Stimulated activated CD4-positive, alpha-beta T cell treated with anti-CD3 and anti-CD28 coated beads, Interleukin-12 subunit alpha, Interleukin-12 subunit beta, amount 100 ng/mL, for 24 hours (primary cell): ENCODE measurements at places on chromosomes 5 and 9.

DNA sequence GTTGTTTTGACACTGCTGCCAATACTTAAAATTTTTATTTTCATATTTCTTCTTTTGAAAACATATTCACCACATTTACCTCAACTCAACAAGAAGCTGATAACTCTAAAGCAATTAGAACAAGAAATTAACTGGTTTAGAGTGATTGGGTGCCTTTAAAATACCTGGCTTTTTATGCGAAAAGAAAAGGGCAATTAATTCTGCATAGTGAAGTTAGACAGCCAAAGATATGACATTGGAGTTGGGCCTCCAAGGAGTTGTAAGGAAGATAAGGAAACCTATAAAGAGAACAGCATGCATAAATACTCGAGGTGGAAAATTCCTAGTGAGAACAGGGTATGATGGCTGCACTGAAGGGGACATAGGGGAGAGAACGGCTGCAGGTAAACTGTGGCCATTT, 9.6 kb downstream of the AK6 start:
- DNase-seq, result no peak

DNA sequence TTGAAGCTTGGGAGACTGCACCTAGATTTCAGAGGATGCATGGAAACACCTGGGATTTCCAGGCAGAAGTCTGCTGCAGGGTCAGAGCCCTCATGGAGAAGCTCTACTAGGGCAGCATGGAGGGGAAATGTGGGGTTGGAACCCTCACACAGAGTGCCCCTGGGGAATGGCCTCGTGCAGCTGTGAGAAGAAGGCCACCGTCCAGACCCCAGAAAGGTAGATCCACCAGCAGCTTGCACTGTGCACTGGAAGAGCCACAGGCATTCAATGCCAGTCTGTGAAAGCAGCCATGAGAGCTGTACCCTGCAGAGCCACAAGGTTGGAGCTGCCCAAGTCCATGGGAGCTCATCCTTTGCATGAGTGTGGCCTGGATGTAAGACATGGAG, 285.3 kb upstream of the FAM174A start:
- no peak for DNase-seq

- no peak for DNase-seq
These were observed 19.8 kb downstream of the LECT2 start for GRCh38 chr5:135934939-135935338.

GRCh38 chr5:44246986-44247385, 142.2 kb downstream of the FGF10 start:
- no peak for DNase-seq

DNA sequence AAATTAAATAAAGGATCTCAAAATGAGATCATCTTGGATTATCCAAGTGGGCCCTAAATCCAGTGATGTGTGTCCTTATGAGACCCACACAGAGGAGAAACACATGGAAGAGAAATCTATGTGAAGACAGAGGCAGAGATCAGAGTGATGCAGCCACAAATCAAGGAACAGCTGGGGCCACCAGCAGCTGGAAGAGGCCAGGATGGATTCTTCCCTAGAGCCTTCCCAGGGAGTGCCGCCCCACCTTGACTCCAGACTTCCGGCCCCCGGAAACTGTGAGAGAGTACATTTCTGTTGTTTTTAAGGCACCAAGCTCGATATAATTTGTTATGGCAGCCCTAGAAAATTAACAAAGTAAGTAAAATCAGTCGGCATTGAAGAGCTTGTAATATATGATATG, 286.9 kb downstream of the FBXL7 start:
- no peak for DNase-seq

DNA sequence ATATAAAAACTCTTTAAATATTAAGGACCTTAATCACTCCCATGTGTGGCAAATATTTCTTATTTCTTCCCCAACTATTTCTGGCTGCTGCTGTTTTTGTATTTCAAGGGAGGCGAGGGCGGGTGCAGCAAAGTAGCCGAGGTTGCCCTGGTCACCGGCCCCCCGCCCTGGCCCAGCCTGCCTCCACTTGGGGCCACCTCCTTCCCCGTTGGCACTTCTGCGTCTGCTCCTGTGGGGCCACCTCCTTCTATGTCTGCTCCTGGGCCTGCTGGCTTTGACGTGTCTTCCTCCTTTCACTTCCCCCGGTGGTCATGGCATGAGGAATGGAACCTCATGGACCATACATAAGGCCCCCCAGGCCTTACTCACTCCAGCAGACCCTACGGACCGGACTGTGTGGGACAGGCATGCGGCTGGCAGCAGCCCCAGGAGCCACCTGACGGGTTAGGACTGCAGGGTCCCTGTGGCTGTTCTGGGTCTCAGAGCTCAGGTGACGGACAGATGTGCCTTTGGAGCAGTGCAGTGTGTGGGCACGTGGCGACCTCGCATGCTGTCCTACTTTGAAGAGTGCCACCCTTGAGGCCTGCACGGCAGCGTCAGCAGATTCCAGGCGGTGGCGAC, 5.8 kb upstream of the ENTPD8 start:
- DNase-seq, result no peak
